Cortex of kidney (tissue), 1 donor: ENCODE measurements at places on chromosomes 12 and 14.

GRCh38 chr12:52675301-52675701 lies 4.9 kb downstream of the KRT1 start:
- no peak for DNase-seq

DNA sequence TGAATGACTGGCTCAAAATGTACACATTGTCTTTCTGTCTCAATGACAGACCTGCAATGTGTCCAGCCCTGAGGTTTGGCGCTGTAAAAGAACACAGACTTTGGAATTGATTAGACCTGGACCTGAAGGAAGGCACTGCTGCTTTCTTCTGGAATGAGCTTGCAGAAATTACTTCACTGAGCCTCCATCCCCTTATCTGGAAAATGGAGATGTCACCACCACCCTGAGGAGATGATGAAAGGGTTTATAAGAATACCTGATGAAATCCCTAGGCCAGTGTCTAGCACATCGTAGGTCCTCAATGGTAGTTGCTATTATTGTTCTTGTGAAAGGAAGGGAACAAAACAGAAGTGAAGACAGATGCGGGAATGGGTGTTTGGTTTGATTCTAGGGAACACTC lies 9.7 kb upstream of the WSB2 start:
- no peak for DNase-seq

- DNase-seq, result no peak
Observed at GRCh38 chr12:99704036-99704435, 56.5 kb downstream of the GARIN6 start.

DNA sequence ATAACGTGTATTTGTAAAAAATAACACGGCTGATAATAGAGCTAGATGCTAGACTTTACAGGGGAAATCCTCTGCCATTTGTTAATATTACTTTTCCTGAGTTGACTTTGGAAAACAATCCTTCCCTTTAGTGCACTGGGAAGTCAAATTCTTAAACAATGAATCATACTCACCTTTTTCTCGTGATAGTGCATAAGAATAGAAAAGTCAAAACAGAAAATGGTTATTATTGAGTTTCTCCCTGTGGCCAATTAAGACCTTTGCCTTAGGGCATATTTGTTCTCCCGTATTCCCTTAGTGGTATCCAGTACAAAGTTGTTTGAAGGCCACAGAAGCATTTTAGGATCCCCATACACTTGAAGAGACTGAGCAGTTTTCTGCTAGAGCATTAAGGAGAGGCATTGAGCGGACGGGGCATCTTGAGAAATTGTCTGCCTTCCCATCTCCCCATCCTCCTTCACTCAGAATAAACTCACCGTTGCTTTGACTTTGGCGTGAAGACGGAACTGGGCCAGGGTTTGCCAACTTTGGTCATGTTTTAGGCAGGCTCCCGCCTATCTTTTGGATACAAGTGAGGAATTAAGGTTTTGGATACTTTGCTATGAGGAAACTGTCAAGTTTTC lies 171.3 kb downstream of the TMTC2 start:
- no peak for DNase-seq

DNA sequence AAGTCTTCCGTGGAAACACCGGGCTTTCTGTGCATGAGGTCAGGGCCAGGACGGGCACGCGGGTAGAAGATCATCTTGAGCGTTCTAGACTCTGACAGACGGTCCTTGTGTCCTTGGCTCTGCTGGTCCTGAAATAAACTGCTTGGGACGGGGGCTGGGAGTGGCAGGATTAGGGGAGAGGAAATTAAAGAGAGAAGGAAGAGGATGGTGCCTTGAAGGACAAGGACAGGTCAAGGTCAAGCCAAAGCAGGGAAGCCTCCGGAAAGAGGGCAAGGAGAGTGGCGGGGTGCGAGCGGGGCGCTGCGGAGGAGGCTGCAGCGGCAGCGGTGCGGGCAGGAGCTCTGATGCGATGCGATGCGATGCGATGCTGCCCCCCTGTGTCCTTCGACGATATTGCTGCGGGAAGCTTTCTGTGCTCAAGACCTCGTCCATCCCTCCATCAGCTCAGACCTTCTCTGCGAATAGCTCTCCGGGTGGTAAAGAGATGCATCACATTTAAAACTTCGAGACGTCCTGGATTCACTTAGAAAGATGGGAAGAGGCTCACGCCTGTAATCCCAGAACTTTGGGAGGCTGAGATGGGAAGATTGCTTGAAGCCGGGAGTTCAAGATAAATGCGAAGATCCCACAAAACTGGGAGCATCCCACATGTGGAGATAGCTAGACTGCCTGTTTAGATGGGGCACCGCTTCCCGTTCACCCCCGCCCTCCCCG lies 110.1 kb upstream of the TMEM132D start:
- no peak for DNase-seq

DNA sequence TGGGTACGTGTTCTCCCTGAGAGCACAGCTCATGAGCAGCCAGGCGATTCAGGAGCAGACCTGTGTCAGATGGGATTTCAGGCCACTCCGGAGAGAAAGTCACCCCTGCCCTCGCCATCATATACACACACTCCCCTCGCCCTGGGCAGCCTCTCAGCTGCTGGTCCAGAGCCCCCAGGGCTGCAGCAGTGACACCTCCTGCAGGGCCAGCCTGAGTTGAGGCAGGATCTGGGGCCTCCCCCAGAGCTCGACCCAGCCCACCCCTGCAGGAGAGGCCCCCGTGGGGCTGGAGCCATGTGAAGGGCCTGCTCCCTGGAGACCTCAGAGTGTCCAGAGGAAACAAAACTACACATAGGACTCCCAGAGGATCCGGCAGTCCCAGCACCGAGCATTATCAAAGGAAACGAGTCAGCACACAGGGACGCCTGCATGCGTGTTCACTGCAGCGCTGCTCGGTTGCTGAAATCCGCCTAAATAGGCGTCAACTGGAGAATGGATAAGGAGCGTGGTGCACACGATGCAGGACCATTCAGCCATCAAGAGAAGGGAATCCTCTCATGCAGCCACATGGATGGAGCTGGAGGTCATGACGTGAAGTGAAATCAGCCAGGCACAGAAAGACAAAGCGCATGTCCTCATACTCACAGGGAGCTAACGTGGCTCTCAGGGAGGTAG lies 104.0 kb downstream of the TNFAIP2 start:
- DNase-seq, result no peak

- DNase-seq, result no peak
Observed at GRCh38 chr12:16564675-16565074, 41.3 kb downstream of the LMO3 start.

- no peak for DNase-seq
Observed at GRCh38 chr14:22926316-22926715, 2.9 kb downstream of the PRMT5 start.

- DNase-seq, result no peak
Observed at GRCh38 chr12:47024463-47024862, 55.0 kb upstream of the PCED1B start.

- no peak for DNase-seq
Observed at GRCh38 chr12:46743456-46743855, 82.3 kb downstream of the SLC38A4 start.

DNA sequence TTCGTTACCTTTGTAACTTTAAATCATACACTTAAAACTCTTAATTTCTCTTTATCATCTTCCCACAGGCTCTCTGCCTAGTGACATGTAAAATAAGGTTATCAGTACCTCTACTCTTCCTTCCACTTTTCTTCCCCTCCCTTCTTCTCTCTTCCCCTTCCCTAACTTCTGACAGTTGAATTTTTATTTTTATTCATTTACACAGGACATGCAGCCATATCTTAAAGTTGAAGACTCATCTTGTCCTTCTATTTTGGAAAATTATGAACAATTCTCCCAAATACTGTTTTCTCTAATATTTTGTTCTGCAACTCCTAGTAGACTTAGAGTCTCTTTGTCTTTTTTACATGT lies 263.9 kb downstream of the FBXL14 start:
- DNase-seq, result no peak

DNA sequence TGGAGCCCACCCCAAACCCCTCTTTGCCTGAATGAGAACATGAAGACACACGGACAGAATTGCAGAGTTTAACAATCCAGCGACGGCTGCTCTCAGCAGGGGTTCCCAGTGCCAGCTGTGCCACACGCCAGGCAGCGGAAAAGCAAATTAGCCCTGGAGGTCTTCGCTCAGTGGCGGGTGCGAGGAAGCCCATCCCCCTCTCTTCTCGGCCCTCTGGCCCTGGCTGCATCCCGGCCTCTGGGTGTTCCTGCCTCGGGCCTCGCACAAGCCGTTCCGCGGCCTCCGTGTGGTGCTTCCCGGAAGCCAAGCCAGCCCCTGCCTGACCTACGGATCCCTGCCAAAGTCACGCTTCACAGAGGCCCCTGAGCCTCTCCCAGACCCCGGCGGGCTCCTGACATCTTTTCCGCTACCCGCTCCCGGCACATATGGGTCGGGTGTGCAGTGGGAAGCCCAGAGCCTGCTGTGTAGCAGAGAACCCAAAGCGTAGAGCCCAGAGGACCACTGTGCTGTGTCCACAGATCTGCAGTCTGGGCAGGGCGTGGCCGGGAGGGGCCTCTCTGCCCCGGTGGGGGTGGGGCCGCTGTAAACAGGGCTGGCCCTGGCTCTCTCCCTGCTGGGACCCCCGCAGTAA lies 70.7 kb upstream of the GALNT9 start:
- no peak for DNase-seq

- DNase-seq, result no peak
Observed at GRCh38 chr14:72521968-72522741, 371.7 kb downstream of the DPF3 start.

DNA sequence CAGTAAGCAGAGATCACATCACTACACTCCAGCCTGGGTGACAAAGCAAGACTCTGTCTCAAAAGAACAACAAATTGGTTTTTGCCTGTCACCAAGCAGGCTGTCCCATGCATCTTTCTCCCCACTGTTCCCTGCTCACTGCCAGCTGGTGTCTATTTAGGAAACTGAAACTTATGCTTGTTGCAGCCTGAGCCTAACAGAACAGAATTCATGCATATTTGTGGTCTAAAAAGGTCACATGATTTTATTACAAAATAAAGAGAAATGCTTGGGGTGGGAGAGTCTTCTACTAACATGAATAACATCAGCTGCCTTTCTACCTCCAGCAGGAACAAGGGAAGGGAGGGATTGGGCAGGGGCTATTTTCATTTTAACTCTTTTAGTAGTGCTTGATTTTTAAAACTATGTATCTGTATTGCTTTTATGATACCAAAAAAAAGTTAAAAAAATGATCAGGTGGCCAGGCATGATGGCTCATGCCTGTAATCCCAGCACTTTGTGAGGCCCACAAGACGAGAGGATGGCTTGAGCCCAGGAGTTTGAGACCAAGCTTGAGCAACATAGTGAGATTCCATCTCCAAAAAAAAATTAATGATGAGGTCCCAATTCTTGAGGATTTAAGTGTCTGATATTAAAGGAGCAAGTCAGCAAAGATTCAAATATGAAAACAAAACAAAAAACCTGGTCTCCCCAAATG lies 923 bp downstream of the STAT2 start:
- no peak for DNase-seq

GRCh38 chr12:95316798-95317197 lies 99.2 kb downstream of the VEZT start:
- DNase-seq, result no peak

- DNase-seq, result no peak
Observed at GRCh38 chr12:53726946-53727309, 324 bp downstream of the CALCOCO1 start.

DNA sequence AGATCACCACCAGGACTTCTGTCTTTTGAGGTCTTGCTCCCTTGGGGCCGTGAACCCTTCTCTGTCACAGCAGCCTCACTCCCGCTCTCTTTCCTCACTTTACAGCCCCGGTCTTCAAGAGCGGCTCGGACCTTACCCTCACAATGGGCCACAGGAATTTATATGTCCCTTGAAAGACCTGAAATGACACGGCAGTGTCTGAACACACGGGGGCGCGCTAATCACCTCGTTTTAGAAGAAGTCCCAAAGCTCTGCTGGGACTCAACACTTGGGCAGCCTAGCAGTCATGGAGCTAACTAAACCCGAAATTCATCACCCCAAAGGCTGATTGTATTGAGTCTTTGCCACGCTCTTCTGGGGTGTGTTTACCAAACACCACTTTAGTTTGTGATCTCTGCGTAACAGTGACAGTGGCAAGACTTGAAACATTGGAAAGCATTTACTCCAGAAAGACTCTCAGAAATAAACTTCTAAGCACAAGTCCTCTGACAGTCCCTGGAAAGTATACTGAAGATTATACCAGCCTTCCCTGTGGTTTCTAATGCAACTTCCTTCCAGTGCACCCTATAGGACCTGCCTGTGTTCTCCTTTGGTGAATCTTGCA lies 29.0 kb downstream of the SERPINA11 start:
- no peak for DNase-seq

DNA sequence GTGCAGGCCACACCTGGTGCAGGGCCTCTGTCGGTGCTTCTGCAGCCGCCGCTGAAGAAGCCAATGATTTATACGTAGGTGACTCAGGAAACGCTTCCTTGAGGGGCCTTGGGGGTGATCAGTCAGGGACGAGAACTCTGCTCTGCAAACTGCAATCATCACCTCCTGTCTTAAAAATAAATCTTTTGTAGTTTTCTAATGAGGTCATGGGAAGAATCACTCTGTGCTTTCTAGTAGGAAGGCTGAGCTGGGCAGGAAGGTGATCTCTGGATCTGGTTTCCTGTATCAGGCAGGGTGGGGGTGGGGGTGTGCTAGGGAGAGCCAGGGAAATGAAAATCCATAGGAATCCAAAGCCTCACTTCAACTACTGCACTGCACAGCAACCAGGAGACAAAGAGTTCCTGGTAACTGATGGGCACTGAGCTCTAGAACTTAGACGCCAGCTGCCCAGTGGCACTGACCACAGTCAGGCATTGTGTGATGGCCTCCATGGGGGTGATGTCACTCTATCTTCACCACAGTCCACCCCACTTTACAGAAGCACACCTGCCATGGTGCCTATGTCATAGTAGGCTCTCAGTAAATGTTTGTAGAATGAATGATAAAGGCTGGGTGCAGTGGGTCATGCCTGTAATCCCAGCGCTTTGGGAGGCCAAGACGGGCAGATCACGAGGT lies 292.4 kb upstream of the PWP1 start:
- no peak for DNase-seq

GRCh38 chr12:45852508-45852907 lies 123.0 kb downstream of the ARID2 start:
- no peak for DNase-seq

GRCh38 chr12:11771895-11772502 lies 122.5 kb downstream of the ETV6 start:
- no peak for DNase-seq

- no peak for DNase-seq
Observed at GRCh38 chr14:39755269-39755878, 323.1 kb upstream of the FBXO33 start.
